ENCODE measurements at places on chromosomes 1 and 21.

- DNase-seq: no peak
These were observed 48.8 kb downstream of the EDN2 start for GRCh38 chr1:41435570-41436178.

DNA sequence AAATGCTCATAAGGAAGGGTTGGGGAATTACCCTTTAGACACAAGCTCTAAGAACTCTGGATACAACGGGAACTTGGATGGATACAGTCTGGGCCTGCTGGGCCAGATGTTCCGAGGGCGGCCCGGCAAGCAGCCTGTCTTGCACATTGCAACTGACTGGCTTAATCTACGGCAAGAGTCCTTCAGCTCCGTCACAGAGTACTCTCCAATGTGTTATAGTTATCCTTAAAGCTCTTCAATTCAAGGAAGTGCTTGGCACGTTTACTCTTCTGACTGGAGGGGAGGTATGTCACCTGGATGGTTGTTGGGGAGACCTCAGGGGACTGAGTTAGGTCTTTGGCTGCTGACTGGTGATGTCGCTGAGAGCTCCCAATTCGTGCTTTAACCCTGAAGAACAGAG is 1.1 kb upstream of the CFAP141 start:
- no peak for DNase-seq

DNA sequence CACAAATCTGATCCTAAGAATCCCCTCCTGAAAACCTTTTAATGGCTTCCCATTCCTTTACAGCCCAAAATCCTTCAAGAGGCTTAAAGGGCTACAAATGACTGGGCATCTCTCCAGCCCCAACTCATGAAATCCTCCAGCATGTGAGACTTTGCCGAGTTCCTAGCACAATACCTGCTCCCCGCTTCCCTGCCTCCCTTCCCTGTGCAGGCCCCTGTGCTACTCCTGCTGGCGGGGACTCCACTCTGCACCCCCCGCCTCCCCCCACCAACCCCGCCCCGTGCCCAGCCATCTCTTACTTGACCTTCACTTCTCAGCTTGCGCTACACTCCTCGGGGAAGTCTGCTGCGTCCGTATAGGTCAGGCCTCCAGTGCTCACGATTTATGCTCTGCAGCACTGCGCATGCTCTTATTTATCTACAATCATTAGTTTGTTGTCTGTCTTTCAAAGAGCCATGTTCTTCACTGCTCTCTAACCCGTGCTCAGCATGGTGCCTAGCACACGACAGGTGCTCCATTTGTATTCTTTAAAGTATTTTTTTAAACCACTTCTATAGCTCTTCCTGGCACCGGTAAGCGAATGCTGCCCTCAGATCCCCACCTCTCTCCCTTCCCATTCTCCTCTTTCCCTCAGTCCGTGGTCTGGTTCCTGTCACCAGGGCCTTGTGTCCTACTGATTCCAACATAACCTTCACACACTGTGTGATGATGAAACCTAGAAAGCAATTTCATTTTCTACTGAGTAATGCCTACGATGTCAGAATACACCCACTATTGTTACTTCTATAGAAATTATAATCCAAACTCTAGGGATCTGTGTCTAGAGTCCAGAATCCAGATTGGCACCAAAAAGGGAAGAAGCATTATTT is 37.5 kb upstream of the PLA2G2C start:
- DNase-seq: no peak

DNA sequence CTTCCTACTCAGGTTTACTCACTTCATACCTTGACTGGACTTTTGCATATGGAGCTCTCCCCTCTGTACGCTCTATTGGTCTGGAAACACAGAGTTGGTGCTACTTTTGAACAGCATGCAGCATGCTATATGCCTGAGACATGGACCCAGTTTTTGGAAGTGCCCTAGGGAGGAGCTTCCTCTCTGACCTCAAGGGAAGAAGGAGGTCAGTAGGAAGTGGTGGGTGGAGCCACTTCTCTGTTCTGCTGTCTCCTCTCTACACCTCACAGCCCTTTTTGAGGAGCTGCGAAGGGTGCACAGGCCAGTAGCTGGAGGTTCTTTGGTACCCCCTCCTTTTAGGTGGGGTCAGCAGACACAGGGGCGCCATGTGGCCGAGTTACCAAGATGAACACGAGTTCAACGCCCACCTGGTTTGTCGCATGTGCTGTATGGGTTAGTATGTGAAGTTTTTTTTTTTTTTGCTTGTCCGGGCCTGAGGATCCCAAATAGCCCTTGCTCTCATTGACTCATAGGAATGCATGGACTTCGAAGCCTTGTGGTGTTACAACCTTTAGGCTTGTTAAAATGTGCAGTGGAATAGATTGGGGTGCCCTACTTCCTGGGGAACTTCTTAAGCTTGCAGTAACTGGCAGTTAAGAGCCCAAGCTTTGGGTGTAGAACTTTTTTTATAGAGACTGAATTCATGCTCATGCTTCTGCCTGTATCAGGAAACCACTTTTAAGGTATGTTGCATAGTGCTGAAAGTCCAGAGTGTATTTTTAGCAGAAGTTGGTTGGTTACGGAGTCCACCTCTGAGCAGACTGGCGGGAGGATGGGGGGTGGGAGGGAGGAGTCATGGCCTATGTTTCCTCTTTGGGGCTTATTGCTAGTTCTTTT is 10.7 kb downstream of the MACF1 start:
- peak; percentile 28 for DNase-seq

DNA sequence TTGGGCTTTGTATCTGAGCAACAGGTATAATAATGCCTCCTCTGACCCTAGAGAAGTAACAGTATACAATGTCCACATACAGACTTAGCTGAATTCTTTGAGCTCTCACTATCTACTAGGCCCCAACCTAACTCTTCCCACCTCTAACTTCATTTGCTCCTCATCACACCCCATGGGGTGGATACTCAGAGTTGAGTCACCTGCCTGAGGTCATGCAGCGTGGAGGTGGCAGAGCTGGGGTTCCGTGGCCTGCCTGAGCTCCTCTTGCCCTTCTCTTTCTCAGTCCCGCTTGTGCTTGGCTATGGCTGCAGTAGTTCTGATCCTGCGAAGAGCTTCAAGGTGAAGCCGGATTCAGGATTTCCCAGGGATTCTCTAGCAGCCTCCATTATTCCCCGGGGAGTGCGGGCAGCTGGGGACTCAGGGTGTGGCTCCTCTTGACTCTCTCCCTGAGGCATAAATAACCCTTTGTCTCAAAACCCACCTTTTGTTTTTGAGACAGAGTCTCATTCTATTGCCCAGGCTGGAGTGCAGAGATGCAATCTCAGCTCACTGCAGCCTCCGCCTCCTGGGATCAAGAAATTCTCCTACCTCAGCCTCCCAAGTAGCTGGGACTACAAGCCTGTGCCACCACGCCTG is 29.9 kb upstream of the ACTL8 start:
- no peak for DNase-seq

DNA sequence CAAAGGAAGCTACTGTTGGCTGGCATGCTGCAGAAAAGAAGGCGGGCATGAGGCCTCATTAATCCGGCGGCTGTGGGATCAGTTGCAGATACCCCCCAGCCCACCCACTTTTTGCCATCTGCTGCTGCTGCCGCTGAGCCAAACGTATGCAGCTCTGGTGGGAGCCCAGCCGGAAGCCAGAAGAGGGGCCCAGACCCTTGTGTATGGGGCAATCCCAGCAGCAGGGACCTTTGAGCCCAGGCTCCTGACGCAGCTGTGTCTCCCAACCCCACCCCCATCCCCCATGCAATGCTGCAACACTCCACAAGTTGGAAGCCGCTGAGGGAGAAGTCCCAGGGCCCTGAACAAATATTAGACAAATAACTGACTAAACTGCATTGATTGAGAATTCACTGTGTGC is 106.0 kb downstream of the ELAVL4 start:
- no peak for DNase-seq

GRCh38 chr1:246425139-246425794 is 81.8 kb downstream of the SMYD3 start:
- no peak for DNase-seq

DNA sequence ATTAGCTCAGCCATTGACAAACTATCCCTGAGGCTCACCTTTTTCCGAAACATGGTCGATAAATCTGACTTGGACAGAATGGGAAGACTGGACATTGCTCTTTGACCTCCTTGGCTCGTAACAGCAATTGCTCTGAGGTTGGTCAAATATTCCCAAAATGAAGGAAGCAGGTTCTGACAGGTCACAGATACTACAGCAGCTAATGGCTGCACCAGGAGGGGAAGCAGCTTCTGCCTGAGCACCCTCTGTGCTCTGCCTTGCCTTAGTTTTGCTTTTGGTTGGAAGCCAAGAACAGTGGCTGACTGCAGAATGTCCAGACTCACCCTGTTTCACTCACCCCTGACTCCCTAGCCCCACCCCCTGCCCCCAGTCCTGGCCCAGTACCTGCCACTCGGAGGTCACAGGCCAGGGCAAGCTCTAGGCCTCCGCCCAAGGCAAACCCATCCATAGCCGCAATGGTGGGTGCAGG is 15.4 kb downstream of the ECHDC2 start:
- DNase-seq: no peak

GRCh38 chr1:89633248-89633799 is 404 bp downstream of the LRRC8C start:
- peak; percentile 61 for DNase-seq

All from T-cell (primary cell).